ENCODE measurements at places on chromosomes 4 and X.

DNA sequence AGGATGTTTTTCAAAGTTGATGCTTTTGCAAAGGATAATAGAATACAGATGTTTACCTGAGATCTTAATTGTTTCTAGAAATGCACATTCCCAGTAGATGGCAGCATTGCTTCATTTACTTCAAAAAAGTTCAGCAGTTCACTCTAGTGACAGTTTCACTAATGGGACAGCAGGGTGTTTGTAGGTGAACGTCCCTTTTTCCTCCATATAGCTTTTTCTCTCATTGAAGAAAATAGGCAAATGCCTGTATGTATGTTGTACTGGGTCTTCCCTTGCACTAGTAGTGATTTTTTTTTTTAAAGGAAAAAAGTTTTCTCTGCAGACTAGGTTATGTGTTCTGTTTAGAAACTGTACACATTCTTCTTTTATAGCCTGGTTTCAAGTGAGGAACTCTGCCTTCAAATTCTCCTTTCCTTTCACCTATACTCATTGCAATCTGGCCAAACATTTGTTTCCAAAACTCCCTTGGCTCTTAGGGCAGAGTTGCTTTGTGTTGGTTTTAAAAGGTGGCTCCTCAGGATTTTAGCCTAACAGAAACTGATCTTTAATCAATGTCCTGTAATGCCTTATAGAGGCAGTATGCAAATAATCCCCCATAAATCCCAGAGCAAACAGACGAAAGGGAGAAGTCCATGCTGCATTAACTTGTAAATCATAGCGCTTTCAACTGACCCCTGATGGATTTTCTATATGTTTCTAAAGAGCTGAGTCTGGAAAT, 86.3 kb downstream of the EGF start:
- peak; percentile 74 for DNase-seq

DNA sequence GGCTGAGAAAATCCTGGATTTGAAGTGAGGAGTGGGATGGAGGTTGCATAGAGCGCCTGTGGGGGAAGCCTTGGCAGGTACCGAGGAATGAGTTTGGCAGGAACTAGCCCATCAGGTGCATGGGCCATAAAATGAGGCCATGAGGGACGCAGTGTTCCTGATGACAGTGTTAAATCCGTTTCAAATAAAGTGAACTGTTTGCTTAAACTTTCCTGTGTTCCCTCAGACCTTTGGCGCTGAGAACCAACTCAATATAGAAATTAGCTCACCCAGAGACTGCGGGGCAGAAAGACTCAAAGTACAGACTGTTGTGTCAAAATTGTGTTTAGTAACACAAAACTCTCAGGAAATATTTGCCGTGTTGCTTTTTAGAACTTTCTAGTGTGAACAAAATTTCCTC, 250.0 kb upstream of the NR3C2 start:
- DNase-seq, result no peak

GRCh38 chr4:114271031-114271430, 291.6 kb upstream of the ARSJ start:
- DNase-seq, result no peak

DNA sequence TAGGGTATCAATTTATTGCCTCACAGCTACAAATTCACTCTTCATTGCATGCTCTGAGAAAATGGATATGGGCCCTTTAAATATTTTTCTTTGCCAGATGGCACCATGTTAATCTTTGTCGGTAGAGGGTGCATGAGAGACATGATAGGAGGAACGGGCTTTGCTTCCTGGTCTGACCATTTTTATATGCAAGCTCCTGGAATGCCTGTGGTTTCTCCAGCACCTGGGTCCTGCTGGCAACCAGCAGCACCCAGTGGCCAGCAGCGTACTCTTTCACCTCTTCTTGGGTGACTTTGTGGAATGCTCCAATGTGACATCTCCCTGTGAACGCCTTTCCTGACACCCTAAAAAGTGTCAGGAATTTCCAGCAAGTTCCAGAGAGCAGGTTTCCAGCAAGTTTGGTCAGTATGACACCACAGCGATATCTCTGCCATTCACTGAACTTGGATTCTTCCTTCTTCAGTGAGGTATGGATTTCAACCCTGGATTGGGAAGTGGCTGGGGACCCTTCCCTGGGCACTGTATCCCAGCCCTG, 140.3 kb upstream of the PGRMC2 start:
- no peak for DNase-seq

- no peak for DNase-seq
These were observed at the start of gene SPON2 for GRCh38 chr4:1172228-1172851. Gene SPON2, minus strand, starts transcription at chr4:1172583.

- no peak for DNase-seq
These were observed 1.8 kb upstream of the MID1 start for GRCh38 chrX:10622197-10622596.

DNA sequence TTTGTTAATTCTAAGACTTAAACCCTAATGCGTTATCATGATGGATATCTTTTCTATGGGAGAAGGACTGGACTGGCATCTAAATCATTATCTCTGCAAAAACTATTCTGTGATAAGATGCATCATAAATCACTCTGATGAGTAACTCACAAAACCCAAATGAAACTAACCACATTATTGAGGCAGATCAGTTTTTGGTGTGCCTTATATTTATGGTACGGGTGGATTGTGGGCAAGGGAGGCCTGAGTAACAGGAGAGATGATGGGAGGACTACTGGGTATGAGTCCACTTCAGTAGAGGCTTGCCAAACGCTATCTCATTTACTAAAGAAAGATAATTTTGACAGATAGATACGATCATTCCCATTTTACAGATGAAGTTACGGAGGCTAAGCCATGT, 66.4 kb upstream of the GUCY1A1 start:
- no peak for DNase-seq

DNA sequence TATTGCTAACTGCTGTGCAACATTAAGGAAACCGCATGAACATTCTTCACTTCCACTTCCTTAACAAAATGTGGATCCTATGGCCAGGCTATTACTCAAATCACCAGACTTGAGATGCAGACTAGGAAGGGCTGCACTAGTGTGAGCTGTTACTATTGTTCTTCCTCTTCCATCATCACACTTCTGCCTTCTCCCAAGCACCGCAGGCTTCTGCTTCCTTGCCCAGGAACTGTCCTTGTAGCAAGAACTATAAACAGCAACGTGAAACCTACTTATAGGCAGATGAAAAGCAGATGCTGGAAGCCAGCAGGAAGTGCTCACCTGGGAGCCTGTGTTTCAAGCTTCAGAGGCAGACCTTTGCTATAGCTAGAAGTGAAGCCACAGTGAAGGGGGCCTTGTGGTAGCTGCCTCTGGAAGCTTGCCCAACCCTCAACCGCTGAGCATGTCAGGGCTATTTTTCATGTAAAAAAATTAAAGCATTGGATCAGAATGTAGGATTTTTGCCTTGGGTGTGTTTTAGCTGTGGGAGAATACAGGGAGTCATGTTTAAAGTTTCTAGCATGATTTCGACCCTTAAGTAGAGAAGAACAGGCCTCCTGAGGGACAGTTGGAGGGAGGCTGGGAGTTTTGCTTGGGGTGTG, 43.9 kb downstream of the CLNK start:
- DNase-seq, result no peak

GRCh38 chr4:108601106-108601505, 19.3 kb upstream of the RPL34 start:
- DNase-seq, result no peak

DNA sequence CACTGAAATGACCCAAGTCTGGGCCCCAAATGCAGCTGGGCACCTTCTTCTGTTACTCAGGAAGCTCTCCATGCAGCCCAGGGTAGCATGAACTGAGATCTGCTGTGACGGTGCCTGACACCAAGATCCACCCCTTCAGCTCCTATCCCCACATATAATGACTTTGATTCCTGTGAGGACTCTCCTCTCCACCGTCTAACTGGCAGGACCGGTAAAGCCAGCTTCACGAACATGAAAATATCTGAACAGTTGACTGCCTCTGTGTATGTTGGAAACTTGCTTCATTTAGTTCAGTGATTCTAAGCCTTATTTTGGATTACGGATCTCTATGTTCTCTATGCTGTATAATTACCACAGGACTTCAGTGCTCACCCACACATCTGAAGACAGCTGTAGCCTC, 115.5 kb upstream of the TMEM150C start:
- DNase-seq, result no peak

GRCh38 chr4:89123451-89123851, 12.1 kb downstream of the TIGD2 start:
- no peak for DNase-seq

DNA sequence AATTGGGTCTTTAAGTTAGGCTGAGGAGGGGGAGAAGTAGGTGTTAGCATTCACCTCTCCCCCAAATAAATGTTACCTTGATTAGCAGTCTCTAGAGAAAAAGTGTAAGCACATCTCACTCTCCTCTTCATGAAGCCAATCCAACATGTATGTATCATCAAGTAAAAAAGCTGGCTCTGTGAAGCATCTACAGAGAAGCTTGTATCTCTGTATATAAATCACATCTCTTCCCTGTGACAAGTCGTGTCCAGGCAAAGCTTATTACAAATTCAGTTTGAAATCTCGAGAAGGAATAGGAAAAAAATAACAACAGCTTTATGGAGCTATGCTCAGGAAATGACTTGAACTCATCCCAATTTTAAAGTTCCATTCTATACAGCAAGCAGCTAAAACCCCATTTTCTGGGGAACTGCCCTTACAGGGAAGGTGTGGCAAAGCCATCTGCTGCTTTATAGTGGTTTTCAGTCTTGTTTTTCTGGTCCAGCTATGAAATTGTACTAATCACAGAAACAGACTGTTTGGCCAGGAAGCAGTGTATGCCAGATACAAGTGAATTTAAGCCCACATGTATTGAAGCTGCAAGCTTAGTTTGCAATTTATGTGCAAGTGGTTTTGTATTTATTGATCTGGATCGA, 313.3 kb upstream of the NOCT start:
- DNase-seq, result no peak

- no peak for DNase-seq
These were observed 46.1 kb downstream of the JADE1 start for GRCh38 chr4:128855621-128856020.

- DNase-seq, result peak; percentile 1
These were observed 32.7 kb upstream of the GLRA2 start for GRCh38 chrX:14496674-14497073.

Data from CD4-positive, alpha-beta T cell treated with Interleukin-15 for 4 hours (primary cell).